EH (cell line): ENCODE measurements at places on chromosomes 6 and 20.

DNA sequence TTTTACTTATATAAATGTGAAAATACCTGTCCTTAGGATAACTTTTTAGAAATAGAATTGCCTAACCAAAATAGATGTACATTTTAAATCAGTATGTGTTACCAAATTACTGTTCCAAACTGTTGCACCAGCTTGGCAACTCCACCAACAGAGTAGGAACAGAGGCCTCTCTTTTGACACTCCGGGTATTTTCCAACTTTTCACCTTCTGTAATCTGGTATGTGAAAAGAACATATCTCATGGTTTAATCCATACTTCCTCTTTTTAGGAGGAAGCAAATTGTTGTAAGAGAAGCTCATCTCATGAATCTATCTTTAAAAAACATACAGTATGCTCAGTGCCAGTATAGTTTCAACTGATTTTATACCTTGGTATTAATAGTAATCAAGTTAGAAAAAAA lies 24.9 kb downstream of the RNF144B start:
- no peak for DNase-seq

DNA sequence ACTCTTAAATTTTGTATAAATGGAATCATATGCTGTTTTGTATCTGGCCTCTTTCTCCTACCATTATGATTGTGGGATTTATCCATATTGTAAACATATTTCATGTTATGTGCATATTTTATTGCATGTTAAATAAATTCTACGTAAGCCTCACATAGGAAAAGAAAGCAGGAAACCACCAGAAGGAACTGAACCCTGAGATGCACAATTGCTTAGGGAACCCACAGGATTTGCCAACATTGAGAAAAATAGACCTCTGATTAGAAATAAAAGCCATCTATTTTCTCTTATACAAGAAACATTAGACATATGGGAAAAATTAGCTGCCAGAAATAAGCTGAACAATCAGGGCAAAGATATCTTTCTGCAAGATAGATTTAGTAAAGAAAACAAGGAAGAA lies 111.2 kb upstream of the CARMIL1 start:
- DNase-seq = no peak

GRCh38 chr20:24097506-24098245 lies 109.1 kb upstream of the GGTLC1 start:
- DNase-seq = no peak

GRCh38 chr6:74167511-74167910 lies 471.5 kb downstream of the CD109 start:
- no peak for DNase-seq

GRCh38 chr6:145539831-145540230 lies 195.5 kb downstream of the EPM2A start:
- no peak for DNase-seq

DNA sequence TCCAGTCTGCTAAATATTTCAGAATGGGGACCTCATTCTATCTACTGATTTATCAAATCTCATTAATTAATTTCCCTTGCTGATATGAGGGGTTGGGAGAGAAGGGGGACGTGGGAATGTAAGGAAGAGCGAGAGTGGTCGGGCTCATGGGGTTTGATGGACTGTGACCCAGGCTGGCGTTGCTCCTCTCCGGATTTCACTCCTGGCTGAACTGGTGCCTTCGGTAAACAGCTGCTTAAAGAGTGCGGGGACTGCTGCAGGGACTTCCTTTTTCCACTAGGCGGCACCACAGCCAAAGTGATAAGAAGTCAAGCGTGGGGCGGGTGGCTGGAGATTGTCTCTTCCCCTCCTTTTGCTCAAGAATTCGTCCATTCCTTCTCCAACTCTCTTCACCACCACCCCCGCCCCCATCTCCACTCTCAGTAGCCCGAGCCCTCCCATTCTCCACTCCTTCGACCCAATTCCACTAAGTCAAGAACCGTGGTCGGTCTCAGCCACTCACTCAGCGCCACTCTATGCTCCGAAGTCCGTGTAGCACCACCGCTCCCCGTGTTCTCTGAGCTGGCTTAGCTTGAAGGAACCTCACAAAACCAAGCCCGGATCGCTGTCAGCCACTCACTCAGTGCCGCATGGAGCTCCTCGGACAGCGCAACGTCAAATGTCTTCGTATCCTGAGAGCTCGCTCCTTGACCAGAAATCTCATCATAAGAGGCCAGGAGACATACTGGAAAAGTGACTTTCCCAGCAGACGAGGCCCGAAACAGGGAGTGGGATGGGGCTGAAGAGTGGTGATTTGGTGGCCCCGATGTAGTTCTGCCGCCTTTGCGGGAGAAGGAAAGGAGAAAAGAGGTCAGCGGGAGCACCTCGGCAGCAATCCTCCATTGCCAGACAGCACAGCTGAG lies 9.7 kb downstream of the TRIM31 start:
- peak; percentile 88 for DNase-seq
